ENCODE measurements at places on chromosomes 1 and 21.

DNA sequence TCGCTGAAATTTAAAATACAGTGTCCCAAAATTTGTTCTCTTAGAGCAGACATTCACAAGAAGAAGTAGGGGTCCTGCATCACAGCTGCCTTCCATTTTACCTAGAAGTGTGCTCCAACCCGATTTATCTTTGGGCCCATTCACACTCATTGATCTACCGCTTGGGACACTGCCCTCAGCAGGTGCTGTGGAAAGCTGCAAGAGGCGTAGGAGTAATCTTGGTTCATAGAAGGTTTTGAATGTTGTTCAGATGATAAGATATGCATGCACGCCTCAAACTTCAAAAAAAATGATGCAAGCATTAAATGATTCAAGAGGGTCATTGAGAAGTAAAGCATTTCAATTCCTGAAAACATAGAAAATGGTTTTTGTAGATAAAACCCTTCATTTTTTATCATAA lies 18.6 kb upstream of the C1orf105 start:
- DNase-seq: no peak

DNA sequence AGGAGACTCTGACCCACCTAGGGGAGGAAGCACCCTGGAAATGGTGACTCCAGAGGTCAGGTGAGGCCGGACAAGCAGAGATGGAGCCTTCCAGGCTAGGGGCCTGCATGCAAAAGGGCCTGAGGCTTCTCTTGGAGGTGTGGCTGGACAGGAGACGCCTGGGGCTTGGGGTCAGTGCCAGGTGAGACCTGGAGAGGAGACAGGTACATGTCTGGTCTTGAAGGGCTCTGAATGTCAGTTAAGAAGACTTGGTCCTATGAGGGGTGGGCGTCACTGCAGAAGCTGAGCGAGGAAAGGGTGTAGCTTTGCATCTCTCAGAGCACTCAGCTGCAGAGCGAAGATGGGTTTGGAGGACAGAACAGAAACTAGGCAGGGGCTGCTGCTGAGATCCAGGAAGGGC lies 14.3 kb downstream of the LRP8 start:
- DNase-seq: no peak

- no peak for DNase-seq
Observed at GRCh38 chr1:63255153-63255552, 67.2 kb upstream of the FOXD3 start.

- no peak for DNase-seq
Observed at GRCh38 chr21:25464275-25464674, 143.0 kb downstream of the MRPL39 start.

- DNase-seq: no peak
Observed at GRCh38 chr21:32253215-32253641, 25.6 kb downstream of the MIS18A start.

Measured in NCI-H1436 treated with DMSO at 0.1 percent for 48 hours (cell line).